ENCODE measurements at places on chromosomes 5 and 9.

- DNase-seq: no peak
These were observed 17.0 kb upstream of the LCP2 start for GRCh38 chr5:170314541-170315095.

DNA sequence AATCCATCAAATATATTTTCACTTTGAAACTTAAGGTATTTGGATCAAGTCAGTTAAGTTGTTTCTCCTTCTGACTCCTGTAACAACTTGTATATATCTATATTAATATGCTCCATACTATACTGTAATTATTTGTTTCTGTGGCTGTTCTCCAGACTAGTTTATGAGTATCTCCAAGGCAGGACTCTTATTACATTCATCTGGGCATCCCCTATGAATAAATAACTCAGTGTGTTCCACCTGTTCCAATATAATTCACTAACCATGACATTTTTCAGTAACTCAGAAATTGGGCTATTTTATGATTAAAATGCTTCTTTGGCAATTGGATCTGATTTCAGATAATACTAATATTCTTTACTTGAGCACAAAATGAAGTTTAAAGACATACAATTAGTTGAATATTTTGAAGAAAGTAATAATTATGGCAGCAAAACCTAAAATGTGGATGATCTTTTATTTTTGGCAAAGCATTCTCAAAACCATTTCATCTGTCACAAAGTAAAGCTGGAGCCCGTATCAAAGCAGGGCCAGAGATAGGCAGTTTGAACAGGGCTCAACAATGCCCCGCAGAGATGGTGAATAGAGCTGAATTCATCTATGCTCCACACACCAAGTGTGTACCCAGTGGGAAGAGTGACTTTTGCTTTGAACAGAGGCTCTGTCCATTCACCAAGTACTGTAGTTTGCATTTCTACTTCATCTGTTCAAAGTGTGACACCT, 314.3 kb downstream of the PDE4D start:
- DNase-seq: no peak

- no peak for DNase-seq
These were observed 69.9 kb upstream of the OR2K2 start for GRCh38 chr9:111399772-111400563.

DNA sequence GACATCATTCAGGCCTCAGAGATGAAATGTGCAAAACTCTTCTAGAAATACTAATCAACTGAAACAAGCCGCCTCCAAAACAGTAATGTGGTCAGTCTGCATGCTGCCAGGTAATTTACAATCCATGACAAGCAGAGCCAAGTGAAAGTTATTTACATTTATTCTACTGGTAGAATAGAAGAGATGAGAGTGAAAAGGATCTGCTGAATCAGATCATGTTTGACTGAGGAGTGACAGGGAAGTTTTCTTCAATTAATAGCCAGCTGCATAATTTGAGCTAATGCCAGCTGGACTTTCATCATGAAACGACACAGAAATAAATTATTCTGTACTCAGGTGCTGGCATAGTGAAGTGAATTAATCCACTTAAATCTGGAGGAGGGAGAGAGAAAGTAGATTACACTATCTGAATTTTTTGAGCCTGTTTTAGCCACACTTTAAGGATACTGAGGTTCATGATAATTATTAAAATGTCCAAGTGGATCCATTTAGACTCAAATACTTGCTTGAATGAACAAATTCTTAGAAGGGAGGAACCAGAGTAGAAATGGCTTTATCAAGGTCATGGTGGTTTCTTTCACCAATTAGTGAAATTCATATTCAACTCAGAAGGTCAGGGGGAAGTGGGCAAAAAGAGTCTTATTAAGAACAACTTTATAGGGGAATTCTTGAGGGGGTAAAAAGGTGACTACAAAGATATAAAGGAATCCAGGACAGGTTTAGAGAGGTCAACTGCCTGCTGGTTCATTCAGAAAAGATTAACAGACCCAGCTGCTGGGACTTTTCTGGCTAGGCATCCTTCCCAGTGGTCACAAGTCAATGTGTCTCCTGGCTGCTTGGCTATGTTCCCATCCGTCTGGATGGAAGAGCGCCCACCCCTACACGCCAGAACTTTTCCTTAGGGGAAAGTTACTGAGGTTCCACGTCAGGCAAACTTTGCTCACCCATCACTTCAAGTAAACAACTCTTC, 350.4 kb downstream of the PDE4D start:
- DNase-seq: no peak

DNA sequence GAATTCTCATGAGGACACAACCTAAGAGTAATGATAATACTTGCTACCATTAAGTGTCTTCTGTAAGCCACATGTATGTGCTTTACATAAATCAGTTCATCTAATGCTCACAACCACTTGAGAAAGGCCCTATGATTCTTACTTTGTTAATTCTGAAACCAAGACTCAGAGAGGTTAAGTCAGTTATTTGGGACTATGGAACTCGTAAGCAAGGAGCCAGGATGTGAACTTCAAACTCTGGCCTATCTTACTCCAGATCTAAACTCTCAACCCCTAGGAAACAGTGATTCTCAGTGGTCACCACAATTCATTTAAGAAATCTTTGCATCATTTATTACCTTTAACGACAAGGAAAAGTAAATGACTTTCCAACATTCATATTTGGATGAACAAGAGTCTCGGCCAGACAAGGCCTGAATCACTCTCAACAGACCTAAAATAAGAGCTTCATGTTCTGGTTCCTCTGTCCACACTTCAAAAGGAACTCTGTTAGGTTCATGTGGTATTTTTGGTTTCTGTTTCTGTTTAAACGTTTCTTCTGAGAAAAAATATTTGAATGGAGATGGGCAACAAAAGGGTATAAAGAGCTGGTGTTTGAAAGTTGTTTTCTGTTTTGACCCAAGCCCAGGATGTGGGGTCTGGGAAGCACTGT, 104.8 kb downstream of the LPAR1 start:
- DNase-seq: no peak

GRCh38 chr5:58300346-58300895, 159.5 kb downstream of the PLK2 start:
- DNase-seq: no peak

GRCh38 chr9:132235894-132236661, 74.2 kb downstream of the NTNG2 start:
- DNase-seq: peak; percentile 72

DNA sequence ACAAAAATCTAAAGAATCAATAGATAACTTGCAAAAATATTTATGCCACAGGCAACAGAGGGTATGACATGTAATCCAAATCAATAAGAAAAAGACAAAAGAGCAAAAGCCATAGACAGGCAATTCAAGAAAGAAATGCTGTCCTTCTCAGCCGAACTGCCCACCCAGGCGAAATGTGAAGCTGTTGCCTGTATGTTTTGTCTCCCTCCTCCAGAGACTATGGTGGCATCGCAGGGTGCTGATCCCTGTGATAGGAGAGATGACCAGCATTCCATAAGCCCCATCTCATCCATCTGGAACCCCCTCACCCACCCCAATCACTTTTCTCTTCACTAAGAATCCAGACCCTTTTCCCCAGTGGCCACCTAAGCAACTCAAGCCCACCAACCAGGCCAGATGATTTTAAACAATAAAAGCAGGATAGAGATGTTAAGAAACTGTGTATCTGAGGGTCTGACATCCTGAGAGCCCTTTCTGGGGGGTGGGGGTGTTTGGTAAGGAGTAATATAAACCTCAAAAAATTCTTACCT, 5.3 kb upstream of the ACSL6 start:
- no peak for DNase-seq

GRCh38 chr9:112179816-112180215, 4.7 kb upstream of the SUSD1 start:
- no peak for DNase-seq

DNA sequence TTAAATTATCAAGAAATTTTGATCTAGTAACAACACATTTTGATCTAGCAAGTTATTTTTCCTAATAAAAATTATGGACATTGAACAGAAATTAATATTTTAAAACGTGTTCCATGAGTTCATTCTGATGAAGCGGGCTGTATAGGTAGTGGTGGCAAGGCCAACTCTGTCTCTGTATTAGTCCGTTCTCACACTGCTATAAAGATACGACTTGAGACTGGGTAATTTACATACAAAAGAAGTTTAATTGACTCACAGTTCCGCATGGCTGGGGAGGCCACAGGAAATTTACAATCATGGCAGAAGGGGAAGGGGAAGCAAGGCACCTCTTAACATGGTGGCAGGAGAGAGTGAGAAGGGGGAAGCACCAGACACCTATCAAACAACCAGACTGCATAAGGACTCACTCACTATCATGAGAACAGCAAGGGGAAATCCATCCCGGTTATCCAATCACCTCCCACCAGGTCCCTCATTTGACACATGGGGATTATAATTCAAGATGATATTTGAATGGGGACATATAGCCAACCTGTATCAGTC, 61.2 kb downstream of the TMEM232 start:
- no peak for DNase-seq

- DNase-seq: no peak
These were observed 93.2 kb downstream of the FNBP1 start for GRCh38 chr9:129949821-129950220.

GRCh38 chr5:68255305-68256120, 40.0 kb downstream of the PIK3R1 start:
- no peak for DNase-seq

- DNase-seq: no peak
These were observed 2.9 kb downstream of the DPH7 start for GRCh38 chr9:137575716-137576411.

DNA sequence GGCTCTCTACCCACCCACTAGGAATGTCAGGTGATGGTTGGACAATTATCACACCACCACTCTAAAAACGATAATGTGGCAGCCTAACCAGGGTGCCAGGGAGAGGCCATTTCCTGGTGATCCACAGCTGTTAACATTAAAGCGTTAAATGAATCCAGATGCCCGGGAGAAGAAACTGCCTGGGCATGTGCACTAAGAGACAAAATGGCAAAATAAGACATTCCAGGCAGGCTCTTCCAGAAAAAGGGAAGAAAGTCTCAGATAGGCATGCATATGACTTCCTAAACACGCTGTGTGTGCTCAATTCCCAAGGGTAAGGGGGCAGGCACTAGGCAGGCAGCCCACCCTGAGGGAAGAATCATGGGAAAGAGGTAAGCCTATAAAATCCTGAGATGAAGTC, 4.6 kb upstream of the TXN start:
- no peak for DNase-seq

DNA sequence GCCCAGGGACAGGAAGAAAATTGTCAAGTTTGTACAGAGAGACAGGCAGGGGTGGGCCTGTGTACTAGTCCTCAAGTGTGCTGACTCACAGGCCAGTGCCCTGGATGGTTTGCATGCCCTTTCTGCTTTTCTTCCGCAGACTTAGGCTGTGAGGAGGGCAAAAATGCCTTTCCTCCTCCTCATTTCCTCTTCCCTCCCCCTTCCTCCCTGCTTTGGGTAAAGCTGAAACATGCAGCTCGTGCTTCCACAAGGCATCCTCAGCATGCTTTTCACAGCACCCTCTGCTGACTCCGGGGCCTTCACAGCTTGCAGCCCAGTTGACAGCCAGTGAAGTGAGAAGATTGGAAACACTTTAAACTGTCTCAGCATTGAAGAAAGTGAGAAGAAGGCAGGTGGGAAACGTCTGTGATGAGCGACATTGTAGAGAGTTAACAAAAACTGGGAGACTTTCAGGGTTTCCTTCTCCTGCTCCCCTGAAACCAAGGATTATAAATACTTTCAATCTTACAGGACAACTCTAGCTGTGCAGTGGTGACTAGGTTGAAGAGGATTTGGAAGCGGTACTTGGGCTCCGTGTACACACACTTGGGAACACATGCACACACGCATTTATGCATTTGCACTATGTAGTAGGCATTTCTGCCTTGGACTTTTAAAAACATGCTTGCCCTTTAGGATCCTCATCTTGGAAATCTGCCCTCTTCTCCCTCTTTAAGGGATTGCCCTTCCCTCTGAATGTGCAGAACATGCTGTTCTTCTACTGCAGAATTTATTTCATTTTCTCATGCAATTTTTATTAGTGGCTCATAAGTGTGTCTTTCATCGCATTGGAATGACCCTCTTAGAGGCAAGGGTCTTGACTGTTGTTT, 138.8 kb downstream of the GRIA1 start:
- no peak for DNase-seq

GRCh38 chr5:126124706-126125345, 298.4 kb upstream of the GRAMD2B start:
- no peak for DNase-seq

GRCh38 chr9:71076096-71076495, 45.3 kb downstream of the TRPM3 start:
- DNase-seq: no peak

DNA sequence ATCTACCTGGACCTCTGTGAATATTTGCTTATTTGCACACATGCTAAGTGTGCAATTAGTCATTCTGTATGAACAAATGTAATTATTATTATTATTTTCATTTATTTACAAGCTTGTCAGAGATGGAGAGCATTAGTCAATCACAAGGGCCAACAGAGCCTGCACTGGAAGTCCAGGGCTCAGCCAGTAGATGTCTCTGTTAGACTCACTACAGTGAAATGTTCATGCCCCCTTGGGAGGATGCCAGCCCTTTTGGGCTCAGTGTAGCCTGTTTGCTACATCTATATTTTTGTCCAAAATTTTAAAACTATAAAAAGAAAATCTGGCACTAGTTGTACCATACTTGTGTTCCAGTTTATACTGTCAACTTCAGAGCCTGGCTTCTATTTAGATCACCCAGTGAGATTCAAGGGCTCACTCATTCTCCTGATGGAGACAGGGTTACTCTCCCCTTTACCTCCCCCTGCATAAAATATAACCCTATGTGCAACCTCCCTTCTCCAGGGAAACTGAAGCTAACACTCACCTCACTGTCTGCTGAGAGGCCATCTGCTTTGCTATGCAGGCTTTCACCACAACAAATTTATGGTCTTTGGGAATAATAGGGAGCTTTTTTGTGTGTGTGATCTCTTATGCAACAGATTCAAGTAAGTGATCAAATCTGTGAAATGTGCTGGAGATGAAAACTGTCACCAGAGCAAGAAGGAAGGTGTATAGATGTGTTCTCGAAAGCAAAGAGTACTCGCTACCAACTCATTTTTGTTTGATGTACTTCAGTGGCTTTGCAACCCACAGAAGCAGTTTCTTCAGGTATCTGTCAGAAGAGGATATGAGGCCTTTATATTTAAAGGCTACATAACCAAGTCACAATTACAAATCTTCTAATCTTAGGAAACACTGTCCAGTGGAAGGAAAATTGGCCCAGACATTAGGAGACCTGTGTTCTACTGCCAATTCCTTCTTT, 99.9 kb upstream of the TLE4 start:
- DNase-seq: no peak

- DNase-seq: no peak
These were observed 77.7 kb upstream of the ASS1 start for GRCh38 chr9:130366888-130367550.
